NCI-H526 (cell line): ENCODE measurements at places on chromosomes 1 and 21.

- DNase-seq: peak; percentile 98
Measured at GRCh38 chr1:28369371-28370238, at the start of gene PHACTR4. Gene PHACTR4 (plus strand): TSS chr1:28369740. CDS start chr1:28407448, 37,708 bp downstream.

DNA sequence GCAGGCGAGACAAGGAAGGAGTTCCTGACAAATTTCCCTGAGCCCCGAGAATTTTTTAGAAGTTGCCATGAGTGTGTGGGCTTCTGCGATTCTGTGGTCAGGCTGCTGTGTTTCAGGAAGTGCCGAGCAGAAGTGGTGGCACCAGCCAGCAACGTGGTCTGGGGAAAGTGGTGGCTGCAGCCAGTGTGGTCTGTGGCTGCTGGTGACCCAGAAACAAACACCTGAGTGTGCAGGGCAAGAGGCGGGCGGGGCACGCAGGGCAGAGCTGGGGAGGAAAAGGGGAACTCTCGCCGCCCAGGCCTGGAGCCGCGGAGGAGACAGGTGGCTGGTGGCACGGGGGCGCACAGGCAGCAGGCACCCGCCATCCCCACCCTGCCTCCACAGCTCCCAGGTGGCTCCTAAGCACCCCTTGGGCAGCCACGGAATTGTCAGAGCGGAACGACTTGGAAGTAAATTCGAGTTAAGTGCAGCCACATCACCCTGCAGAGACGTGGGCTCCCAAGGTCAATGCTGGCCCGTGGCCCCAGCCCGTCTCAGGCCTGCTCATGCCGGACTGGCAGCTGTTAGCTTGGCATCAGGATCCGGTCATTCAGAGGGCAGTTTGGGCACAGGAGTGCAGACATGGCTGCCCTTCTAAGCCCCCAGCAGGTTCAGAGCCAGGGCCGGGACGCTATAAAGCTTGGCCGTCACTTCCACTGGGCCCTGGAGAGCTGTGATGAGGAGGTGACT lies 25.1 kb downstream of the PRDM16 start:
- no peak for DNase-seq

- peak; percentile 74 for DNase-seq
Measured at GRCh38 chr1:248872752-248873408, 14.0 kb upstream of the ZNF692 start.

DNA sequence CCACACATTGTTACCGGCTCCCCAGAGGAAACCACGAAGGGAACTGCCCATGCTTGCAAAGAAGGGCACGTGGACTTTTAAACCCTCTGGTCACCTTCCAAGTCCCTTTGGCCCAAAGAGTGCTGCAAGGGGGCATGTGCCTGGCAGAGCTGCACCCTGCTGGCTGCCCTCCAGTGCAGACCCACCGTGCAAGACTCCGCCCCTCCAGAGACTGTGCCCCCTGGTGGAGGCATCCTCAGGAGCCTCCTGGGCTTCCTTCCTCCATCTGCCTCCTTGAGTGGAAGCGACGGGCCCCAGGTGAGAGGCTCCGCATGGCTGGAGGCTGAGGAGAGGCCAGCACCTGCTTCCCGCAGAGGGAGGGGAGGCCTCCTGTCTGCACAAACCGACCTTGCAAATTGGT lies 100.6 kb downstream of the CRYAA start:
- no peak for DNase-seq

DNA sequence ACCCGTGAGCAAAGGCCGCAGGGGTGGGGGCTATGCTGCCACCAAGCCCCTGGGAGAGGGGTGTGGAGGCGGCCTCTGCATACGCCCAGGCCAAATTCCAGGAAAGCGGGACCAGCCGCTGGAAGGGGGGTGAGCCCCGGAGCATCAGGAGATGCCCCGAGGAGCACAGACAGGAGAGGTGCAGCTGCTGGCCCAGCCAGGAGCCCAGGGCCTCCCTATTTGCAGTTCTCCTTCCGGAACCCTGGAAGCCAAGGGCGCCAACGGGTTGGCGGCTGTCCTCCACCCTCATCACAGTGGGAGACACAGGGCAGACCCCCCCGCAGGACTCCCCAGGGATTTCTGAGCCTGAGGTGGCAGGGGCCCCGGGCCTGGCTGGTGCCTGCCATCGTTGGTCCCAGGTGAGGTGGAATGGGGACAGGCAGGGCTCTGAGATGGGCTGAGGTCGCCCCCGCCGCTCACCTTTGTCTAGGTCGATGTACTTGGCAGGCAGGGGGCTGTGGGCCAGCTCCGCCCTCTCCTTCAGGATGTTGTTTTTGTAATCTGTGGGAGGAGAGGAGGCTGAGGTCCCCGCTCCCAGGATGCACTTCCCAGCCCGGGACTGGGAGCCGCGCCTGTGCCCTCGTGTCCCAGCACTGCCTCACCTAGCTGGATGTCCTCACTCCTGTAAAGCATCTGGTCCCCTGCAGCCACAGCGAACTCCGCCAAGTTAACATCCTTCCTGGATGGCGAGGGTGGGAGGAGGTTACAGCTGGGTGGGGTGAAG lies 4.4 kb upstream of the DVL1 start:
- no peak for DNase-seq

GRCh38 chr21:33750017-33750416 lies 107.7 kb downstream of the ITSN1 start:
- DNase-seq: no peak

GRCh38 chr21:14977814-14978213 lies 87.0 kb downstream of the NRIP1 start:
- no peak for DNase-seq
